ENCODE measurements at places on chromosomes 1 and 21.

- no peak for DNase-seq
Measured at GRCh38 chr21:27693376-27693775, 726.5 kb upstream of the ADAMTS5 start.

DNA sequence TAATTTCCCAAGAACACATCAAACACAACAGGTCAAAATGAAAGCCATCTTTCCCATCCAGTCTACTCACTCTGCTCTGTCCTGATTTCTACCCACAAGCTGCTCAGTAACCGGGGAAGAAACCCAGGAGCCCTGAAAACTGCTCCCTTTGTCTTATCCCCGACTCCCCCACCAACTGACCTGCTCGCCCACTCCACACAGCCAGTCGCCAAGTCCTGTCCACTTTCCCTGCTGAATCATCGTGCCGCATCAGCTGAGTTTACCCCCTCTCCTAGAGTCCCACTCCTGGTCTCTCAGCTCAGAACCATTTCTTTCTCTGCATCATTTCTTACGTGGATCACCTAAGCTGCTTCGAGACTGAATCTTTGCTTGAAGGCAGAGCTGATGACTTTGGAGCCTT, 11.2 kb upstream of the RCAN1 start:
- DNase-seq: no peak

DNA sequence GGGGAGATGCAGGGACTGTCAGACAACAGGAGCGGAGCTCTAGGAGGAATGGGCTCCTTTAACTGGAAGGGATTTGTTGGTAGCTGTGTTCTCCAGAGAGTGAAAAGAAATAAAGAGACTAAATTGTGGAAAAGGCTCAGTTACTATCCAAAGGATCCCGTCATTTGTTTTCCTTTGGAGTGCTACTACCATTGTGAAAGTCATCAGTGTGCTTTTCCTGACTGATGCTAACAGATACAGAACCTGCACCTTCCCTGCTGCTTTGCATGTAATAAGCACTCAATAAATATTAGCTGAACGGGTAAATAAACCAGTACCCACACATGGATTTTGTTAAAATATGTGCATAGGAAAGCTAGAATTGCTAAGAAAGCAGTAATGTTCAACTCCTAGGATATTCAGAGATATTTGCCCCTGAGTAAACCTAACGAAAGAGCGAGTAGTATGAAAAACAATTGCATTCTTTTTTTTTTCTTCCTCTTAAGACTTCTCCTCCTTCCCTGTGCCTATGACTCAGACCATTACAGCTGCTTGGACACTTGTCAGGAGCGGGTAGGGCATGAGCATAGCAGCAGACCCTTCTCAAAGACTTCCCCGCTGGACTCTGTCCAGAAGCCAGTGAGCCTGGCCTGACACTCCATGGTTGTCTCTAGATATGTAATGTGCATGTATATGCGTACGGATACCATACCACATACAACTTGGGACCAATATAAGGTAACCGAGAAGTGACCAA, 41.7 kb downstream of the PTGFRN start:
- DNase-seq: no peak

- DNase-seq: no peak
Measured at GRCh38 chr1:48221122-48221521, 1.4 kb upstream of the SLC5A9 start.

- no peak for DNase-seq
Measured at GRCh38 chr1:152167835-152168534, 9.0 kb upstream of the RPTN start.

DNA sequence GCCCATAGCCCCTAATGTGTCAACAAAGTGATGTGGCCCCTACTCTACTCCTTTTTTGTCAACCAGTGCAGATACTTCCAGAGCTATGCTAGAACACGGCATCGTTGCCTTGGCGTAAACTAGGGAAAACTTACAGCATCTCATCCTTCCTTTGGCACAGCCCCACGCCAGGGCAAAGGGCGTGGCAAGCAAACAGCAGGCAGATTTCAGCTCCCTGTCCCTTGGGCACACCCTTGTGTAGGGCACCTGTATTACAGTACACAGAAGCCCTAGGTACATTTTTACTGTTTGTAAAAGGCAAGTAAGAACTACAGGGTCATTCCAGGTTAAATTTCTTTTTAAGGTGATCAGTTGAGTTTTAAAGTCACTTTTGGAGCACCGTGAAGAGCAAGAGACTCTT, 29.3 kb downstream of the PRDX6 start:
- no peak for DNase-seq

- peak; percentile 74 for DNase-seq
Measured at GRCh38 chr1:151156515-151156819, at the start of gene TNFAIP8L2. Gene TNFAIP8L2, plus strand, starts transcription at chr1:151156649. Its CDS starts 2,049 bp downstream, at chr1:151158698.

DNA sequence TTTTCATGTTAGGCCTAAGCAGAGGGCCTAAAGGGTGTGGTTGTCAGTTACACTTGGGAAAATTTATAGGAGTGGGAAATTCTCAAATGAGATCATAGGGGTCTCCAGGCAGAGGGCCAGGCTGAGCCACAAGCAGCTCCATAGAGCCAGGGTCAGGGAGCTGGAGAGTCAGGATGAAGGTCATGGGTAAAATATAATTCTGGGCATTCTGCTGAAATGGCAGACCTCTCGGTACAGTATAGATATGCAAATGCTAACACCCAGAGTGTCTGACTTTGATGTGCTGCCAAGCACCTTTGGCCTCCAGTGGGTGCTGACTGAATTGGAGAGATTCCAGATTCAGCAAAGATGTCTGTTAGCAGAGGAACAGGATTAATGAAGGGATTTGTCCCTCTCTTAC, 40.1 kb downstream of the DNM3 start:
- no peak for DNase-seq

Measured in activated T-cell treated with anti-CD3 and anti-CD28 coated beads for 24 hours (primary cell).